Right ventricle myocardium inferior (tissue), 1 donor: ENCODE measurements at places on chromosomes 1 and 21. TPM values are rescaled to one million over a fixed set of nuclear protein-coding genes. Genes with fewer than 3 reads are reported as not detected.
A peak's percentile ranks its signal among the peaks of the same experiment; 100 is the strongest.

Gene BSND
- not detected for total RNA-seq

Gene CHRNB2
- not detected for total RNA-seq

Gene OR2L3
- total RNA-seq, result not detected

Gene ATAD3C
- 1.8 TPM for total RNA-seq

Gene SPATA17
- total RNA-seq, result 1.1 TPM

Gene MACO1
- total RNA-seq, result 13.7 TPM

Gene LHX8
- not detected for total RNA-seq

Gene GJA4
- 23.0 TPM for total RNA-seq

Gene TCHHL1
- not detected for total RNA-seq

Gene TXNIP
- 1,017 TPM for total RNA-seq

GRCh38 chr1:241531195-241532161, 700 bp upstream of the KMO start:
- no peak for DNase-seq

DNA sequence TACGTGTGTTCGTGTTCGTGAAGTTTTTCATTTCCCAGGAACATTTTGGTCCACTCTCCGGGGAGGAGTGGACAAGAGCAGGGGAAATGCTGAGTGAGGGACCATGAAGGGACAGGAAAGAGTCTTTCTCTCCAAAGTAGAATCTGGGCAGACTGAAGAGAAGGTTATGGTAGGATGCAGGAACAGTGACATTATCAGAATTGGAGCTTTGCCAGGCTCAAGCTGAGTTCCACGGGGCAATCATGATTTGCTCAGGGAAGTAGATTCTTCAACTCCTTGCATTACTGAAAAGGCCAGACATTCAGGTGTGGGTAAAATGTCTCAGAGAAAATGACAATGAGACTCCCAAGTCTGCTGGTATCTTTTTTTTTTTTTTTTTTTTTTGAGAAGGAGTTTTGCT, 16.6 kb downstream of the ATP1A4 start:
- DNase-seq, result no peak

- peak; percentile 34 for DNase-seq
Measured at GRCh38 chr1:2255420-2256369, 27.6 kb downstream of the SKI start.

DNA sequence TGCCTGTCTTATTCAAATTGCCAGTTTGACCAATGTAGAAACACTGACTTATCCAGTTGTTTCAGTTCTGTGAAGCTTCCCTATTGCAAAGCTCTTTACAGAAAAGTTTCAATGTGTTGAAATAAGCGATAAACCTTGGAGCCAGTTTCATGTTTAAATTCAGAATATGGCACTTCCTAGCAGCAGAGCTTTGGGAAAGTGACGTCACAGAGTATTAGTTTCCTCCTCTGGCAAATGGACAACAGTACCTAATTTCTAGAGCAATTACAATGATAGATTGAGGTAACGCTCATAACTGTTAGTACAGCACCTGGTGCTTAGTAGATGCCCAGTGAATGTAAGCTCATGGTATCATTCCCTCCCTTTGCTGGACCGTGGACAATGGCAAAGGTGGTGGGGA, 527.5 kb upstream of the DAB1 start:
- no peak for DNase-seq

GRCh38 chr1:7594002-7594713, 176.9 kb upstream of the VAMP3 start:
- no peak for DNase-seq

- no peak for DNase-seq
Measured at GRCh38 chr1:244311784-244312532, 139.8 kb downstream of the ADSS2 start.

DNA sequence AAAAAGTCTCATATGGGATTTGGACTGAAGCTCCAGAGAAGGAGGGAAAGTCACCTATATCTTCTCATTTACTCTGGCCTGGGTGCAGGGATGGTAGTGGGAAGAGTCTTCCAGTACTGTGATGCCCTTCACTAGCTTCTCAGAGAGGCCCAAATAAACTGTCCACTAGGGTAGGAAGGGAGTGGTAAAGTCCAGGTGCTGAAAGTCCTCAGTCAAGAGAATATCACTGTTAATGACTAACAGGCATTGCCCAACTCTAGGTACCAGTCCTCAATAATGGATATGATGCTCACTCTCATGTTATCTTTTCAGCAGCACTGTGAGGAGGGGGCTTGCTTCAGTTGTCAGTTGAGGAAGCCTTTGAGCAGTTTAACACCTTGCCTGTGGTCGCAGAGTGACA, 64.0 kb downstream of the LHX8 start:
- no peak for DNase-seq

- no peak for DNase-seq
Measured at GRCh38 chr1:143661418-143662101, 310.2 kb downstream of the FAM72C start.

DNA sequence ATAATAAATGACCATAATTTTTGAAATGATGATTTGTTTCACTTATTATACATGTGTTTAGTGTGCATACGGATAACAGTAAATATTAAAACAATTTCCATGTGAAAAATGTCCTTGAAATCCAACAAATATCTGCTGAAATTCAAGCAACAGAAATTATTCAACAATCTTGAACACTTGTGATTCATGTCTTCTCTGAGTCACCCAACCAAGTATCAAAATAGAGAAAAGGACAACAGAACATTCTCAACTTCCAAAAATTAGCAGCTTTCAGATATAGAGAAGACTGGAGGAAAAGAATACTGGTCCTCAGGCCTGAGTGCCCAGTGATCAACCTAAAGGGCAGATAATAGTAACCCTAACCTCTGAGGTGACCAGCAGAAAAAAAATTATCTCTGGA, 90.8 kb downstream of the VAV3 start:
- no peak for DNase-seq

DNA sequence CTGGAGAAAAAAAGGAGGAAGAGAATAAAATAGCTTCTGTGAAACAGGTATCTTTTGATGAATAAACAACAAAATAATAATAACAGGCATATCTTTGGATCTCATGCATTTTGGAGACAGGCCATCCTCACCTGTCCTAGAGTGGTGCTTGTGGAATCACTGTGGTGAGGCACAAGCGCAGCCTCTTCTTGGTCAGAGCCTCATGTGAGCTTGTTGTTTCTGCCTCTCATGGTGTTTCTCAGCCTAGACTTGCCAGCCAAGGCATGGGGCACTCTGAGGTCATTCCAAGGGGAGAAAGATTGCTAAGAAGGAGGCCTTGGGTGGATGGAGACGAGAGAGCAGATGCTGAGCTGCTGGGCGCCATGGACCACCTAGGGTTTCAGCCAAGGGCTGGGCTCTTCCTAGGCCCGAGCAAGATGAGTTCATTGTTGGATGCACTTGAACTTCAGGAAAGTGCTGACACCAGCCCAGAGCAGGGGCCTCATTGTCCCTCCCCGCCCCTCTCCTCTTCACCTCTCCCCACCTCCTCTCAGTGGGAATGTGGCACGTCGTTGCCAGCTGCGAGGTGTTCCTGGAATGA, 49.5 kb downstream of the ATP5PO start:
- no peak for DNase-seq

DNA sequence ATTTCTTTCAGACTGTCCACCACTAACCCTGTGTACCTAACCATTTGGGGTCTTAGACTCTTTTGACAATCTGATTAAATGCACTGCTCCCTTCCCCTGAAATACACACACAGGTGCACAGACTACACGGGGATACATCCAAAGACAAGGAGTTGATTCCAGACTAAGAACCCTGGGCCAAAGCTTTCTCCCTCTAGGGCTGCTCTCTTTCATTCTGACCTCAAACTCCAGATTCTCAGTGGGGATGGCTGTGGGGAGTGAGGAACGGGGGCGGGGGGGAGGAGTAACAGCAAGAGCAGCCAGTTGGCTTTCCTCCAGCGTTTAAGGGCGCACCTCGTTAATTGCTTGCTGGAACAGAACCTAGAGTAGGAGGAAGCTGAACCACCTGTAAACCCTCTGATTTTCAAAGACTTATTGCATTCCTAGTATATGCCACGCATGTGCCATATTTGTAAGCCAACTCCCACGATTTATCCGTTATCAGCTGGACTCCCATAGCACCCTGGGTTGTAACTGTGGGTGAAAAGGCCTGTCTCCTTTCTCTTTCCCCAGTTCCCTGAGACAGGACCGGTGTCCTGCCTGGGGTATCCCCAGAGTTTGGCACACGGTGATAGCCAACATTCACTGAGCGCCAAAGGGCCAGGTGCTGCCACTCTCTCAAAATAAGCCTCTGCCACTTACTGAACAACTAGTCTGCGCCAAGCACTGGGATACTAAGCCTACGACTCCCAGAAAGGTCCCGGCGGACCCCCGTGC, 920 bp downstream of the MTHFR start:
- peak; percentile 62 for DNase-seq

DNA sequence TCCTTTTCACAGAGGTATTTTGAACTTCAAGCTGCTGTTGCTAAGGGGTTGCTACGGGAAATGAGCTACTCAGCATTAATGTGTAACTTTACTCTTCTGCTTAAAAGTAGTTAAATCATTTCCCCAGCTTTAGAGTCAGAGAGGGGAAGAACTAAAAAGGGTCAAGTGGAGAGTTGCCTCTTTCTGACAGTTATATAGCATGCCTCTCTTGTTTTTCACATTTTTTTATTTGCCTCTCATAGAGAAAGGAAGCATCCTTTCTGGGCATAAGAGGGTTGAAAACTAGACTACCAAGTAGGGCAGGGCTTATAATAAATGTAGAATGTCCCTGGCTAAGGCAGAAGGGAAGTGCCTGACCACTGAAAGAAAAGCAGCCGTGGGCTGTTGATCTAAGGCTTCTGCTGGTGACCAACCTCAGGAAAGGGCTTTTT, 10.1 kb upstream of the ELAVL4 start:
- no peak for DNase-seq

DNA sequence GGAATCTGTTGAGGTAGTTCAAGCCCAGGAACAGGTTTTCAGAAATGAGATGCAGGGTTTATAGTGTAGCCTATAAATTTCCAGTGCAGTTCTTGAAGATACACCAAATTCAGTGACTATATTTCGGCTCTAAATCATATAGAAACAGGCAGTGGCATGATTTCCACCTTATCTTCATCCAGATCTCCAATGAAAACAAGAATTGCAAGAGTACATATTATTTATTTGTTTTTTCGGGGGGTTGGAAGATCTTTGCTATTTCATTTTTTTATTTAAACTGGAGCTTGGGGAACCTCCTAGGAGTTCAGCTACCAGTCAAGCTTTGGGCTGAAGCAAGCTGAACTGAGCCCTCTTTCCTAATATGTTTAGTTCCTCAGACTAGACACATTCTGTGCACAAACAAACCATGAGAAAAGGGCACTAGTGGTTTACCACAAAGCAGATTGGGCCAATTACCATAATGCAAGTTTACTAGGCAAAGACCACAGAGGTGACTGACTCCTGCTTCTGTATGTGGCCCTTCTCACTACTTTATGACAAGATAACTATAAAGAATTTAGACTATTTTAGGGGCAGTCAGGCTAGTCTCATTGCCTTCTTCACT, 68.5 kb downstream of the RGS2 start:
- no peak for DNase-seq

DNA sequence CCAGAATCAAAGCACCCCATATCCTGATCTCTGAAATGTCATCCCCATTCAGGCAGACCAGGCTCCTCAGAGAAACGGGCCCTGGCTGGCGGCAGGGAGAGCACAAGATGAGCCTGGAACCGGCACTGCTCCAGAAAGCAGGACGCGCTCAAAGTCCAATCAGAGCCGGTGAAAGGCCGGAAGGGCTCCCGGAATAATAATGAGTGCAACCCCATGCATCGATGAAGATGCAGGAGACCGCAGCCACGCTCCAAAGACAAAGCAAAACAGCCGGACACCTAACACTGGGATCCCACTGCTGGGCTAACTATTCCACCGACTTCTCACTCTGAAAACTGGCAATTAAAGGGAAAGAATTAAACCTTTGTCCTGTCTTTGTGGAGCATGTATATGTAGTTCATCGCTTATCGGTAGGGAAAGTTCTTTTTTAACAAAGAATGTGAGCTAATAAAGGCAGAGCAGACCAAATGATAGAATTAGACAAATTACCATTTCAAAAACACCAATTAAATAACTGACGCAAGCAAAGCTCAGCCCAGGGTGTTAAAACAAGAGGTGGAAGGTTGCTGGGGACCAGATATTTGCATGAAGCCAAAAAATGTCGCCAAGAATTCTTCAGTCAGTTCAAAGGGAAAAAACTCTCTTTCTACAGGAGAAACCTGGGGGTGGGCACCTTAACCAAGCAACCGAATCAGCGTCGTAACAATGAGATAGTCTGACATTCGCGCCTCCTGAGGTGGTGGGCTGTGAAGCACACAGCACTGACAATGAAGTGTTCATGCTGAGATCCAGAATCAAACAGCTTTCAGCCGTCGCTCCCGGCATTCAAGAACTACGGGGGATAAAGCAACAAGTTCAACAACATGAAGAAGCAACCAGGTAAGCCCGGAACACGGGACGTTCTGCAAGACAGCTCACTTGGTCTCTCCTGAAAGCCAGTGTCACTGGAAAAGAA, 95.2 kb downstream of the NPHP4 start:
- DNase-seq, result no peak

GRCh38 chr1:60867782-60868181, 214.6 kb upstream of the NFIA start:
- DNase-seq, result no peak

GRCh38 chr1:32757213-32757895, 54.8 kb upstream of the SYNC start:
- DNase-seq, result no peak

- DNase-seq, result no peak
Measured at GRCh38 chr1:29789221-29789909, 553.0 kb downstream of the PTPRU start.

DNA sequence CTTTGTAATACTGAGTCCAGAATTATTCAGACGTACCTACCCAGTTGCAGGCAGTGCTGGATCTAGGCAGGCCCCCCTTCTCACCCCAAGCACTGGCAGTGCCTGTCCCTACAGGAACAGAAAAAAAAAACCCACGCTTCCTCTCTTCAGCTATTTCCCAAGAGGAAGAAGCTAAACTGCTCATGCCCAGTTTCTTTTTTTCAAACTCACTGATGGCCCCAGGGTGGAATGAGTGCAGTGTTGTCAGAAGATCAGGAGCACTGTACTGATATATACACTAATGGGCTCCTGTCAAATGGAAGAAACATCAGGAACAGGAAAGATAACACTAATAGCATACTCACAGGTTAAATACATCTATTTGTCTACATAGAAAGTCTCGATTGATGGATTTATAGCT, 28.2 kb upstream of the DOCK7 start:
- DNase-seq, result no peak

- DNase-seq, result no peak
Measured at GRCh38 chr1:234769284-234769985, 159.5 kb upstream of the IRF2BP2 start.

- no peak for DNase-seq
Measured at GRCh38 chr1:53616927-53617326, 122.0 kb downstream of the GLIS1 start.

- no peak for DNase-seq
Measured at GRCh38 chr1:162390396-162391185, 9.1 kb downstream of the C1orf226 start.

GRCh38 chr1:183091181-183091580, 68.0 kb downstream of the LAMC1 start:
- no peak for DNase-seq
